Renal cortex interstitium (tissue), 15 donors: ENCODE measurements at places on chromosomes 2 and 18.

GRCh38 chr2:224114428-224114827, 75.3 kb upstream of the SERPINE2 start:
- no peak for DNase-seq

DNA sequence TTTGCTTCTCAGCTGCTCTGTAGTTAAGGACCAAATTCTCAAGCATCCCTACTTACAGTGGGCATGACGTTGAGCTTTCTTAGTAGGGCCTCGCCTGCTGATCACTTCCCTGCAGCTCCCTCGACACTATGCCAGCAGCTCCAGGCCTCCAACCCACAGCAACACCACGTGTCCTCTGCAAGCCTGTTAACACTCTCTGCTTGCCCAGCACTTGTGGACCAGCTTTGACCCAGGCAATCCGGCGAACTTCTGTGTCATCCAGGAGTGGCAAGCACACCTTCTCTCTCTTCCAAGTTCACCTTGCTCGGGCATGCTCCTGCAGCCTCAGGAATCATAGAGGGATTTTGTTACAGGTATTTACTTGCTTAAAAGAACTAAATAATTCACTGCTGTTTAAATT, 138.6 kb upstream of the FHL2 start:
- DNase-seq = no peak

- DNase-seq = peak; percentile 53
These were observed 79.4 kb upstream of the ASB18 start for GRCh38 chr2:236343400-236344161.

DNA sequence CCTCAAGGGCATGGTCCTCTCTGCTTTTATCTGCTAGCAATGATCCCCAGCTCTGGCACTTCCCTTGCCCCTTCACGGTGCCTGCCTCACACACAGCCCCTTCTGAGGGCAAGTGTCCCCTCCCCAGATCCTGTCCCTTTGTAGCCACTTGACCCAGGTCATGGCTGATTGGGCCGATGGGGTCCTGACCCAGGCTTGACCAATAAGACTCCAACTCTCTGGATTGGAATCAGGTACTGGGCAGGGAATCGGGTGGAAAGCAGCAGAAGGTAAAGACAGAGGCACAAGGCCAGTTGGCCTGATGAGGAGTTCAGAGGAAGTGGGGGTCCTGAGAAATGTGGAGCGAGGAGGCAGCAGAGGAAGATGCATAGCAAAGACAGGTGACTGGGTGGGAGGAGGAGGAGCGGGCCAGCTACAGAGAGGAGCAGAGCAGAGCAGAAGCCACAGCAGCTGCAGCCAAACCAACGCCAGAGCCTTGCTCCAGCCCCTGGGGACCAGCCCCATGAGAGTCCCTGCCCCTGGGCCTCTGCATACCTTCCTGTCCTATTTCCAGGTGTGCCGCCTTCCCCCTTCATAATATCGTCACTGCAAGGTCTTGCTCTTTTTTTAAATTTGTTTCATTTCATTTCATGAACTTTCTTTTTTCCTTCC, 39.1 kb downstream of the CAPN13 start:
- DNase-seq = no peak

GRCh38 chr2:201642086-201642578, 1.2 kb downstream of the TMEM237 start:
- DNase-seq = no peak
